Gastroesophageal sphincter (tissue), 4 donors: ENCODE measurements at places on chromosomes 5 and 9. TPM values are rescaled to one million over a fixed set of nuclear protein-coding genes. Genes with fewer than 3 reads are reported as not detected.

Gene C5orf34
- total RNA-seq = 0.62 TPM

Gene AGXT2
- not detected for total RNA-seq

Gene INSL6
- total RNA-seq = not detected

Gene GGTA1
- 5.8 TPM for total RNA-seq

Gene CBY3
- total RNA-seq = not detected

Gene STKLD1
- total RNA-seq = 1.3 TPM

Gene ZDHHC11B
- total RNA-seq = 3.1 TPM

Gene ENTREP1
- 29.3 TPM for total RNA-seq

Gene DRD1
- total RNA-seq = 0.13 TPM

Gene TEX48
- not detected for total RNA-seq

Gene NR5A1
- not detected for total RNA-seq

Gene IL9
- not detected for total RNA-seq

Gene AK8
- total RNA-seq = 0.31 TPM

- no peak for ATAC-seq
Observed at GRCh38 chr9:4781408-4781807, 11.3 kb upstream of the RCL1 start.

- ATAC-seq = peak; percentile 85
Observed at GRCh38 chr9:129968690-129969485, 74.1 kb downstream of the FNBP1 start.

DNA sequence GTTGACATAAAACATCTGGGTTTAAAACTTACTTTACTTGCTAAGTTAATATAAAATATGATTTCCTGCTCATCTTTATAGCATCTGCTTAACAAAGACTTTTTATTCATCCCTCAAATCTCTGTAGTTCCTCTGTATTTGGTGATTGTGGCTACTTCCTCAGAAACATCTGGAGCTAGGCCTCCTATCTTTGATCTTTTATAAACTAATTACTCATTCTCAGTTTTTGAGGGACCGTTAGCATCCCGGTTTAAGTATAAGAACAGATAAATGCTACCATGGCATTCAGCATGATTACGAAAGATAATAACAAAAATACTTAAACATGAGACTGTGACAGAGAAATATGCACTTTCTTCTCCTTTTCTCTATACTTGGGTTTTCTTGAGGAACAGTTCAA, 85.3 kb downstream of the SLC38A9 start:
- ATAC-seq = no peak

GRCh38 chr5:150789450-150789849, 10.9 kb downstream of the SMIM3 start:
- ATAC-seq = no peak

DNA sequence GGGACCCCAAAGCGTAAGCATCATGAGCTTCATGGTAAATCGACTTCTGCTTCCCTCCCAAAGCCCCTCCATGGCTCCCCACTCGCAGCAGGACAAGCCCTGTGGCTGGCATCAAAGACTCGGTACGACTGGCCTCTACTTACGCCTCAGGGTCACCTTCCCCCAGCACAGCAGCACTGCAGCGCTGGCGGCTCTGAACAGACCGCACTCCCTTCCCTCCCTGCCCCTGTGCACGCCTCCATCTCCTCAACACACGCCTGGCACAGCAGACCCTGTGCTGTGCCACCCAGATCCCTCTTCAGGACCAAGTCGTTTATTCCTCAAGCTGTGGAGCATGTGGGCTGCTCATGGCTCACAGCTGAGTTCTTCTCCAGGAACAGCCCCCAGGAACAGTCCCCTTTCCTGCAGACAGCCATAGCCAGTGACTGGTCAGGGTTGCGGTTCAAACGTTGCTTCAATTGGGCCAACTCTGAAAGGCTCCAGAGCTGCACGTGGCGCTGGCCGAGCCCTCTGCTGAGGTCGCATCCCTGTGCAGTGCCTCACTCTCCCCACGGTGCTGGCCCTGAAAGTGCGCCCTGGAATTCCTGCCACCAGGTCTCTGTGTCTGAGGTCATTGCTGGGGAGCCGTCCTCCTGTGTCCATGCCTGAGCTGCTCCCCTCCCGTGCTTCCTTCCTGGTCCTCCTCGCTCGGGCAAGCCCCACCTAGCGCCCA, 88.0 kb downstream of the ZNF354C start:
- no peak for ATAC-seq

DNA sequence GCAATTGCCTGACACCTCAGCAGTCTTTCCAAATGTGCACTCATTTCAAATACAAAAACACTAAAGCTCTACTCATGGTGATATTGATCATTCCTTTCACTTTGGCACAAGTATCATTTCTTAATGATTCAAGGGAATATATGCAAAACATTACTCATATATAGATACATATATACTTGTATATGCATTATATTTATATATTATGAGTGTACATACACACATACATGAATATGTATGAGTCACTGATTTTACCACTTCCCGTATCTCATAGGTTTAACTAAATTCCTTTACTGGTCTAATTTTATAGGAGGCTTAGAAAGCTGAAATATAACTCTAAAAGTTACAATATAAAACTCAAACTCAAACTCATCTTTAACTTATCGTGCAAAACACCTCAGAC, 156.5 kb downstream of the CDH9 start:
- ATAC-seq = no peak

DNA sequence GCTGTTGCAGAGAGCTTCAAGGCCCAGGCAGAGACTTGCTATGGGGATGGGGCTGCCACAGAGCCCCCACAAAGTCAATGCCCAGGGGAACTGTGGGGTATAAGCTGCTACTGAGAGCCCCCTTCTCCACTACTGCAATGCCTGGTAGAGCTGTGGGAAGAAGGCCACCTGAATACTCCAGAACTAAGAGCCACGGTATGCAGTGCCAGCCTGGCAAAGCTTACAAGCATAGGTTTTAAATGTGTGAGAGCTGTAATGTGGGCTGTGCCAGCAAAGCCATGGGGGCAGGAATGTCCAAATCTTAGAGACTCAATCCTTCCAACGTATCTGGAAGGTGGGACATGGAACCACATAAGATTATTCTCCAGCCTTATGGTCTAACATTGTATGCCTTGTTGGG, 49.2 kb downstream of the XRCC4 start:
- ATAC-seq = no peak

GRCh38 chr9:17063535-17064135, 71.2 kb upstream of the CNTLN start:
- peak; percentile 63 for ATAC-seq

GRCh38 chr9:121368745-121369144, 1.3 kb downstream of the STOM start:
- ATAC-seq = no peak

DNA sequence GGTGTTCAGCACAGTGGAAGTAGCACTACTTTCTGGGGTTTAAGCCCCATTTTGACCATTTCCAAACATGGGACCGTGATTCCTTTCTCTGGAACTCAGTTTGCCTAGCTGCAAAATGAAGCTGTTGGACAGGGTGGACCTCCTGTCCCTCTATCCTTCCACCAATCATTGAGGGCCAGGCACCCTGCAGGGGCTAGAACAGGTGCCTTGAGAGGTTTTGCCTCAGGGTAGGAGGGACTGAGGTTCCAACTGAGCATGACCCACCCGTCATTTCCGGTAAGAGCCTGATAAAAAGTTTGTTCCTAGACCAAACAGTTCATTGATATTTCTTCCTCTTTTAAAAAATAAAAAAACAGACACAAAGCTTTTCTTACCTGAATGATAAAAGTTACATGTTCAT, 116.5 kb downstream of the MVB12B start:
- no peak for ATAC-seq

DNA sequence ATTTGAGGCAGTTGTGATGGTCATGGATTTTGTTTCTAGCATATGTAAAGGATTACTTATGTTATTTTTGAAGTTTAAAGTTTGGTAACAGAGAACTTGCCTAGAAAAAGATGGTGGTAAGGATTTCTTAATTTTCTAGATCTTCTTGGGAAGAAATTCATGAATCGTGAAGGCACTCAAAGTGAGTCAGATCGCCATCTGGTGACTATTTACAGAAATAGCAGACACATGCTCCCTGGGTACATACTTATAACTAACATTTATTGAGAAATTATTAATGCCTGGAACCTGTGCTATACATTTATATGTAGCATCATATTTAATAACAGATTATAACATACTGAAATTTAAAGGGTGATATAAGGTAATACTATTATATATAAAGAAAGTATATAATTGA, 299.7 kb downstream of the IZUMO3 start:
- no peak for ATAC-seq

DNA sequence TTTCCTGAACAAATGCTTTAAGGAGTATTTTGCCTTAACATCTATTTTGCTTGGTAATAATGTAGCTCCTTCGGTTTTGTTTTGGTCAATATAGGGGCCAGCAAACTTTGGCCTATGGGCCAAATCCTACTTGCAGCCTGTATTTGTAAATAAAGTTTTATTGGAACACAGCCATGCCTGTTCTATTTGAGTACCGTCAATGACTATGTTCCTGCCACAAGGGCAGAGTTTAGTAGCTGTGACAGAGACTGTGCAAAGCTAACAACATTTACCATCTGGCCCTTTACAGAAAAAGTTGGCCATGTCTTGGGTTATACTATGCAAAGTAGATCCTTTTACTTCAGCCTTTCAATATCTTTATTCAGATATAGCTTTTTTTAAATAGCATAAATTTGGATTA, 113.4 kb downstream of the NR3C1 start:
- ATAC-seq = no peak

- no peak for ATAC-seq
Observed at GRCh38 chr9:18362901-18363685, 110.9 kb upstream of the ADAMTSL1 start.

DNA sequence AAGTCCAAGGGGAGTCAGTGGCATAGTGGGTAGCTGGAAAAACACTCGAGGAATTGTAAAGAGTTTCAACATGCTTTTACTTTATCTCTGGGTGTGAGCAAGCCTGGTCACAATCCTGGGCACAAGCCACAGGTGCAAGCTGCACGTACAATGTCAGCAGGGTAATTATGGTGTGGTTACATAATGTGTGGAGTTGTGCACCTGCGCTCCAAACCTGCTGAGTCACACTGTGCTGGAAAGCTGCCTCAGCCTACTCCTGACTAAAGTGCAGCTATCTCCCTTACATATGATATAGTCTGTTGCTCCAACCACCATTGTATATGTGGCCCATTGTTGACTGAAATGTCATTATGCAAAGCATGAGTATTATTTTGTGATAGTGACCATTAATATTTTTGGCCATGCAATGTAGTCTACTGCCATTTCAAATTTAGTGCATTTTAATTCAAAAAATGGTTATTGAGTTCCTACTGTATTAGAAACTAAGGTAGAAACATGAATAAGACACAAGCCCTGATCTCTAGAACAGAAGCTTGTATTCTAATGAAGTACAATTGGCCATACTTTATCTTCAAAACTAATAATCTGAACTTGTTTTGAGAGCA, 160.9 kb upstream of the SLC30A5 start:
- no peak for ATAC-seq
